ENCODE measurements at places on chromosomes 1 and 21.

DNA sequence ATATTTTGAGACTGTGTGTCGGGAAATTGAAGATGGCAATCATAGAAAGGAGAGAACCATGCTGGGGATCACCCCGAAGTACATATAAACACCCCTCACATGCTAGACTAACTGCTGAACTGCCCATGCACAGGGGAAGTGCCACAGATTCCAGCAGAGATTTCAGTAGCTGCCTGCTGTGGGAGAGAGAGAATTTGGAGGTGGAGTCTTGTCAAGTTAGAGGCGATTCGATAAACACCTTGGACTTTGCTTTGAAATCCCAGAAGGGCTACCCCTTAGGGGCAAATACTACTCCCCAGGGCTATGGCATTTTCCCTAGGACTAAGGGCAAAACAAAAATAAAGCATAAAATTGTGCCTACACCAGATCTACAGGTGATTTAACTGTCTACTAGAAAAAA is 103.3 kb downstream of the PEX14 start:
- DNase-seq = no peak

DNA sequence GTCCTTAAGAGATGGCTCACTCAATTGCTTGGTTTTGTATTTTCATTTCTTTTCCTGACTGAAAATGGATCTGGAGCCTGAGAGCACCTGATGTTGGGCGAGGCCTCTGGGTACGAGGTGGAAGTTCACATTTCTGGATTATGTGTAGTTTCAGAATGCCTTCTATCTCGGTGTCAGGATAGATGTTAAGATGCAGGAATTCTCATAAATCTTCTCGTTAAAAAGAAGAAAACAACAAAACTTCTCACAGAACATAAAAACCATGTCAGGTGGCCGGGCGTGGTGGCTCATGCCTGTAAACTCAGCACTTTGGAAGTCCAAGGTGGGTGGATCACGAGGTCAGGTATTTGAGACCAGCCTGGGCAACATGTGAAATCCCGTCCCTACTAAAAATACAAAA is 101.8 kb downstream of the RHOU start:
- DNase-seq = no peak

- no peak for DNase-seq
Observed at GRCh38 chr1:6447016-6447817, 18.8 kb downstream of the TNFRSF25 start.

GRCh38 chr1:30137001-30137400 is 586.4 kb downstream of the MATN1 start:
- no peak for DNase-seq

- DNase-seq = peak; percentile 91
Observed at GRCh38 chr1:13748610-13749505, 48.9 kb downstream of the PRDM2 start.

DNA sequence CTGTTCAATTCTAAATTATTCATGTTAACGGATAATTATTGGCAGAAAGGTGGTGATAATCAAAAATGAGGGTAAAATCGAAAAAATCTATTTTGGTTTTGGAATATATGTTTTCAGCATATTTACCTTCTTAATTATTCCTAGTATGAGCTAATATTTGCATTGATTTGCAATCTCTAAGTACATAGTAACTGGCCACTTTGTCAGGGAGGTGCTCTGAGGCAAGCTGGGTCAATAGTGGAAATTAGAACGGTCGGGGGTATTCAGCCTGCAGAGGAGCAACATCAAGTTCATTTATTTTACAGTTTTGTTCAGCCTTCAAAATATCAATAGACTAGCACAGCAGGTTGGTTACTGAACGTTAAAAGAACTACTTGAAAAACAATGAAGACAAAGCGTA is 1.8 kb downstream of the OTUD7B start:
- no peak for DNase-seq

DNA sequence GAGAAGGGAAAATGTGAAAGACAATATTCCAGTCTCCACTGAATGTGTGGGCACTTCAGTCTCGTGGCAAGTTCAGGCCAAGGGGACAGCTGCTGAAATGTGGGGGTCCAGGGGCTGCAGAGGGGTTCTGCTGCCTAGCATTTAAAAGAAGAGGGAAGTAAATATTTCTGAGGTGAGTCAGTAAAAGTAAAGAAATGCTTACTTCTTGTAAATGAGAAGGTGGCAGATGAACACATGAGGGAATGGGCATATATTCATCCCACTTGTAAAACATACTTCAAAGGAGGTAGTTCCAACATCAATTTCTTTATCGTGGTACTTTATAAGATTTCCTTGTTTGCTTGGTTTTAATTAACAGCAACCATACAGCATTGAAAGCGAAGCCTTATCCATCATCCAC is 63.1 kb upstream of the HIVEP3 start:
- DNase-seq = no peak

- DNase-seq = no peak
Observed at GRCh38 chr1:98556521-98557158, 104.9 kb upstream of the SNX7 start.

GRCh38 chr1:2950926-2951305 is 70.4 kb upstream of the ACTRT2 start:
- no peak for DNase-seq

DNA sequence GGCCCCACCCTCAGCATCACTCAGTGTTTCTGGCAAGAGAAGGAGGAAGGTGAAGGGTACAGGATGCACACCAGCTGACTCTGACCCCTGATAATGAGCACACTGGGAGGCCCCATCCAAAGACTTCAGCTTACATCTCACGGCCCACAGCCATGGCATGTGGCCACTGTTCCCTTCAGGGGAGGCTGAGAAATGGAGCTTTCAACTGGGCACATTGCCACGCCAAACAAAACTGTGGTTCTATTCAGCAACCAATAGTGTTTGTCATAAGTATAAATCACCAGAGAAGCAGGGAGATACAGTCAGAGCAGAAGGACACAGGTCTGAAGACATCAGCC is 12.7 kb upstream of the TRAF3IP3 start:
- DNase-seq = no peak

GRCh38 chr1:236354330-236355147 is 39.5 kb upstream of the EDARADD start:
- no peak for DNase-seq

- DNase-seq = no peak
Observed at GRCh38 chr1:68409426-68409825, 40.3 kb downstream of the RPE65 start.

DNA sequence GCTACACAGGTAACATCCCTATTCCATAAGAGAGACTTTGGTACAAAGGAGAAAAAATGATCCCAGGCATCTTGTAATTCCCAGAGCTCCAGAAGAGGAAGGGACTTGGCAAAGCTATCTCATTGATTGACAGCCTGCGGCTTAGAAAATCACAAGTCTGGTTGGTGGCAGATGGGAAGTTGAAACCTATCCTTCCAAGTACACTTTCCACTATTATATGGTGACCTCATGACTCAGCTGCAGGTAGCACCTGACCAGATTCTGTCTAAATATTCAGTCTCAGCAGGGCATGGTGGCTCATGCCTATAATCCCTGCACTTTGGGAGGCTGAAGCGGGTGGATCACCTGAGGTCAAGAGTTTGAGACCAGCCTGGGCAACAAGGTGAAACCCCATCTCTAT is 89.9 kb downstream of the TIAM1 start:
- DNase-seq = no peak

- no peak for DNase-seq
Observed at GRCh38 chr1:54273795-54274163, 73.8 kb downstream of the MRPL37 start.

All from activated CD4-positive, alpha-beta T cell treated with anti-CD3 and anti-CD28 coated beads for 24 hours (primary cell).